ENCODE measurements at places on chromosomes 7 and 10.

DNA sequence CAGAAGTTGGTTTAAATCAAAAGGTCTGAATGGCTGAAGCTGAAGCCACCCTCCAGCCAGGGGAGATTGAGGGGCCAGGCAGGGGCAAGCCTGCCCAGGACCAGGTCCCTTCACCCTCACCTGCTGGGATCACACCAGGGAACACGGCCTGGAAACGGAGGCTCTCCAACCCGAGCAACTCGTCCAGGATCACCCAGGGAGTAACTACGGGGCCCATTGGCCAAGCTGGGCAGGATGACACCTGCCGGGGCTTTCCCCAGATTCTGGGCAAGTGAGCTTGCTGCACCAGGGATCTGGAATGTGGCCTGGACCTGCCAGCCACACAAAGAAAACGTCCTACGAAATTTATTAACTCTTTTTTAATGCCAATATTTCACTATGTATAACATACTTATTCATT is 30.4 kb upstream of the PPP2R2D start:
- no peak for DNase-seq

GRCh38 chr10:23417254-23417653 is 21.6 kb upstream of the OTUD1 start:
- DNase-seq: no peak

DNA sequence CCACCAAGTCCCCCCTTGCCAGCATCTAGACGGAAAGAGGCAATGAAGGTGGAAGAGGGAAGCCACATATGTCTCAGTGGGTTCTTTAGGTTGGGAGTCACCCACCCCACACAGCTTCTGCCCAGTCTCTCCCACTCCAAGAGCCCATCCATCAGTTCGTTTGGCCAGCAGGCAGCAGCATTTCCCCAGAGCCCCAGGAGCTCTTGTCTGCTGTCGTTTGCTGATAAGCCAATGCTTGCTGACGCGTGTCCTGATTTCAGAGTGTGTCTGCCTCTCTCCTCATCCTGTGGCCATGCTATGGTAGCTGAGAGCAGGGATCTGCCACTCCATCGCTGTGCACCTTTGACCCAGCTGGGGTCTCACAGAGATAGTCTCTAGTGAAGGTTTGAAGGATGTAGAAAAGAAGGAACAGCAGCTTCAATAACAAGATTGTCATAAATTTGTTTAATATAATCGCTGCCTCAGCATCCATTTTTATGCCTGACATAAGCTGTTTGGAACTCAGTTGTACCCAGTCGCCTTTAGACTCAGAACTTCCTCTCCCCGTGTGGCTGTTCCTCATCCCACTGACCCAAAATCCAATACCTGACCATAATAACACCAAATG is 39.4 kb upstream of the GDF10 start:
- no peak for DNase-seq

DNA sequence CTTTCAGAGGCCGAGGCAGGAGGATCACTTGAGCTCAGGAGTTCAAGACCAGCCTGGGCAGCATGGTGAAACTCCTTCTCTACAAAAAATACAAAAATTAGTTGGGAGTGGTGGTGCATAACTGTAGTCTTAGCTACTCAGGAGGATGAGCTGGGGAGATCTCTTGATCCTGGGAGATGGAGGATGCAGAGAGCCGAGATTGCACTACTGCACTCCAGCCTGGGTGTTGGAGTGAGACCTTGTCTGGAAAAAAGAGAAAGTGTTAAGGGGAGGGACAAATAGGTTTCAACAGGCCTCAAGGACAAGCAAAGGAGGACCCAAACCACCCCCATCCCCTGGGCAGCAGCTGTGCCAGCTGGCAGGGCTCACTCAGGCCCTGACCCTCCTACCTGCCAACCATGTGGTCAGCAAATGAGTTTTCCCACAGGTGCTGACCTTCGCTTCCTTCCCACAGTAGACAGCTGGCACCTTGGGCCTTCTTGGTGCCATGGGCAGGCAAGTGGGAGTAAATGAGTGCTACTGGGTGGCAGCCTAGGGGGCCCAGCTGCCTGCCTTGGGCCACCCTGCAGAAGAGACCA is 5.5 kb upstream of the PNLIPRP2 start:
- DNase-seq: no peak

- DNase-seq: no peak
Measured at GRCh38 chr7:24656608-24657007, 83.4 kb downstream of the PALS2 start.

GRCh38 chr7:128456255-128456725 is 612 bp downstream of the HILPDA start:
- no peak for DNase-seq
